ENCODE measurements at places on chromosomes 2 and 18.

- peak; percentile 36 for DNase-seq
Observed at GRCh38 chr2:101124643-101125366, 26.4 kb downstream of the TBC1D8 start.

- no peak for DNase-seq
Observed at GRCh38 chr18:48560491-48560890, 21.7 kb downstream of the CTIF start.

DNA sequence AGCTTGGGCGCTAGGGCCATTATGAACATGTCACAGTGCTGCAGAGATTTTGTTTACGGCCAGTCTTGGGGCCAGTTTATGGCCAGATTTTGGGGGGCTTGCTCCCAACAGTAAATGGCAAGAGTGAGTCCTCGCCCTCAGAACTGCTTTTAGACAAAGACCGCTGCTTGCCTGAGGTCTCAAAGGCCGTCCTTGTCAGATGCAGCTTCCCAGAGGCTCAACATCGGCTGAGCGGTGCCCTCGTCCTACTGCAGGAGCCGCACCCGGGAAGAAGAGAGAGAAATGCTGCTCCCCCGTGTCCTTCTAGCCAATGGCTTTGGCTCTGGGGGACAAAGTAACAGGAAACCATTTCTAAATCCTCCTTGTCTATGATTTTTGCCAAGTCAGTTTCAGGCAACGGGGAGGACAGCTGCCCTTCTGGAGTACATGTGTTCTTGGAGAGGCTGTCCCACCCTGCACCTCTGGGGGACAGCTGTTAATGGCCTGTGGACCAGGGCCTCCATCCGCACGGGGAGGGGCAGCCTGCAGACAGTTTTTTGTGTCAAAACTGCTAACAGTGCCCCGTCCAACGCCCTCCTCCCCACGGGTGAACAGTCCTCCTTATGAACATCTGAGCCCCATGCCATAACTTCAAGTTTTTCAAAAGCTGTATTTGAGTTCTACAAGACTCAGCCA, 66.1 kb downstream of the C18orf63 start:
- DNase-seq, result no peak

GRCh38 chr2:177404243-177404642, 11.7 kb downstream of the AGPS start:
- DNase-seq, result no peak

DNA sequence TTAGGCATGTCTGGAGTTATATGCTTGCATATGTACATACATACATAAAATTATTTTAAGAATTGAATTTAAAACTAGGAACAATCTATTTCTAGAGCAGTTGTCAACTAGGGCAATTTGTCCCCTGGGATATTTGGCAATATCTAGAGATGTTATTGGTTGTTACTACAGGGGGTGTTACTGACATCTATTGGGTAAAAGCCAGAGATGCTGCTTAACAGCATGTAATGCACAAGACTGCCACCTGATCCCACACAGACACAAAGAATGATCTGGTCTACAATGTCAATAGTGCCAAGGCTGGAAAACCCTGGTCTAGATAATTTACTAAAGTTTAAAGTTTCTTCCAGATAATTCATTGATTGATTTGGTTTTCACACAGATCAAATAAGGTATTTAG, 185.3 kb downstream of the NYAP2 start:
- DNase-seq, result no peak

DNA sequence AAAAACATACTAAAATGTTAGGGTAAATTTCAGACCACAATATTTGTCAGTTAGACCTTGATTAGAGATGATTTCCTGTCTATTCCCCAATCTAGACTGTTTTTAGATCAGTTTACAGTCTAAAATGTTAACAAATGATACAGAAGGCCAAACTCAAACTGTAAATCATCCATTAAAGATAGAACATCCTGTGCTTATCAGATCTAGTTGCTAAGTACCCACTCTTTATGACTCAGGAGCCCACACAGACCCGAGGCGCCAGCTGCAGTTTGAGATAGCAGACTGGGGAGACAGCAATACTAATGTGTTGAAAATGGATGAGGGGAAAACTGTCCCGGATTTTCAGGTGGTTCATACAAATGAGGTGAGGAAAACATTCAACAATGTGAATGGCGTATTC, 113.3 kb downstream of the SCG2 start:
- no peak for DNase-seq

Data from AG04450 (cell line).